IPS-NIHi11 (cell line): ENCODE measurements at places on chromosomes 3 and 15.

DNA sequence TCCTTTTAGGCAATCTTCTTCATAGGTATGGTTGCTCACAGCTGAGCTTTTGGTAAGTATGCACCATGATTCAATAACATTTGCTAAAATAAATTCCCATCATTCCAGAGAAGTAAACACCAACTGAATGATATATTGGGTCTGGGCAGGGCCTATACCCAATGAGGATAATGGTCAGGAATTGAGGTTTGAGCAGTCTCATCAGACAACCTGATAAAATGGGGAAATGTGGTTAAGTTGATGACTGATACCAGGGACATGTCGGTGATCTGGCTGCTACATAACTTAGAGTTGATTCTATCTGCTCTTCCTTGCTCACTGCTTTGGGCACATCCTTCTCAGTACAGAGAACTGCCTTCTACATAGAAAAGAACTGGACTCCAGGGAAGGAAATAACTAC, 92.9 kb downstream of the GPR156 start:
- no peak for DNase-seq

- peak; percentile 79 for DNase-seq
Observed at GRCh38 chr3:157239082-157239704, 79.2 kb upstream of the CCNL1 start.

- no peak for DNase-seq
Observed at GRCh38 chr3:64623125-64623524, 64.7 kb downstream of the ADAMTS9 start.

- DNase-seq: no peak
Observed at GRCh38 chr3:175914785-175915184, 1055.7 kb downstream of the NAALADL2 start.

- DNase-seq: no peak
Observed at GRCh38 chr3:8575364-8576104, 69.1 kb downstream of the SSUH2 start.

DNA sequence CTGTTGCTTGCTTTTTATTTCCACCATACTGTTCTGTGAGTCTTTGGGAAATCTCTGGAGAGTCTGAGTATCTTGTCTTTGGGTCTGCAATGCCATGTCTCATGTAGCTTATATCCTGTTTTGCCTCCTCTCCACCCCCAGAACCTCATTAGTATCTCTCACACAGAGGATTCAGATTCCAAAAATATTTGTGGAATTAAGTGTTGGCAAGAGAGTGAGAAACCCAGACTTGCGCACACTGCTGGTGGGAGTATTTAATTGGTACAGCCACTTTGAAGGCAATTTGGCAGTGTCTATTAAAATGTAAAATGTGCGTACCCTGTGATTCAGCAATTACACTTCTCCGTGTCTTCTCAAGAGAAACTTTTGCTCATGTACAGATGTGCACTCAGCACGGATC, 68.6 kb downstream of the ZNF621 start:
- DNase-seq: no peak

DNA sequence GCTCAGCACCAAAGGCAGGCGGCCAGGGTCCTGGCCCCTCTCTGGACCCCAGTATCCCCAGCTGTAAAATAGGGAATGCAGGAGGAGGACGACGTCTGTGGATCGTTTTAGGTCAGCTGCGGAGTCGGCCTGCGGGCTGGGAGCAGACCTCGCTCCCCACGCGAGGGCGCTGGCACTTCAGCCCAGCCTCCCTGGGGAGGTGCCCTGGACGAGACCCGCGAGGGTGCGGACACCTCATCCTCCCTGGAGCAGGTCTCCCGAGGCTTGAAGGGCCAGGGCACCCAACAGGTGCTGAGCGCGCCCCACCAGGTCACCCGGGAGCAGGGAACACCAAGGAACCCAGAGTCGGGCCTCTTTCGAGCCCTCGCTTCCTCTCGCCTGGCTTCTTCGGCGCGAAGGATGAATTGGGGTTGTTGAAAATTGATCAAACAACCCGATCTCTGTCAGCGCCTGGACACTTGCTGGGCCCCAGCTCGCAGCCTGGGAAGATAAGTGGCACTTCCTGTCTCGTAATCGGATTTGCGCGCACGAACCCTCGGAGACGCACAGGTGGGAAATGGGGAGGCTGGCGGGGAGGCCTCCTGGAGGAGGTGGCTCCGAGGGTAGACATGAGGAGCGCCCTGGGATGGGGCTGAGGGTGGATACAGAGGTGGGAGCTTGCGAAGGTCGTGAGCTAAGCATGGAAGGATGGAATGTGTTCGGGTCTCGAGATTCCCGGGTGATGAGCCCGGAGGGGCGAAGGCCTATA, 588 bp upstream of the VIPR1 start:
- DNase-seq: peak; percentile 42

GRCh38 chr3:11601446-11602238, 42.1 kb downstream of the VGLL4 start:
- no peak for DNase-seq

GRCh38 chr3:102233881-102234280, 200.9 kb upstream of the ZPLD1 start:
- DNase-seq: no peak

- DNase-seq: no peak
Observed at GRCh38 chr3:452221-452620, 255.7 kb downstream of the CHL1 start.

GRCh38 chr15:90184786-90185704, 16.1 kb upstream of the SEMA4B start:
- peak; percentile 88 for DNase-seq

GRCh38 chr15:53378096-53378800, 381.2 kb downstream of the WDR72 start:
- no peak for DNase-seq

DNA sequence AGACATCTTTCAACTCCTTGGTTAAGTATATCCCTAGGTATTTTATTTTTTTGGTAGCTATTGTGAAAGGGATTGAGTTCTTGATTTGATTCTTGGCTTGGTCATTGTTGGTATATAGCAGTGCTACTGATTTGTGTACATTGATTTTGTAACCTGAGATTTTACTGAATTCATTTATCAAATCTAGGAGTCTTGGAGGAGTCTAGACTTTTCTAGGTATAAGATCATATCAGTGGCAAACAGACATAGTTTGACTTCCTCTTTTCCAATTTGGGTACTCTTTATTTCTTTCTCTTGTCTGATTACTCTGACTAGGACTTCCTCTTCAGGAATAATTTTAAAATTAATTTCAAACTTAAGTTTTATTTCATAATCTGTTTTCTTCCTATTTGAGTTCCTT, 125.2 kb downstream of the OCA2 start:
- no peak for DNase-seq
